H7 (cell line): ENCODE measurements at places on chromosomes 6 and 20. TPM values are rescaled to one million over a fixed set of nuclear protein-coding genes. Genes with fewer than 3 reads are reported as not detected.

Gene ALDH8A1
- 0.17 and 2.0 TPM in 2 replicates for total RNA-seq

Gene ESF1
- total RNA-seq: 7.4 and 15.8 TPM in 2 replicates

Gene GSTA5
- not detected in 2 replicates for total RNA-seq

Gene CD109
- total RNA-seq: 1.3 and 1.4 TPM in 2 replicates

Gene ORC3
- total RNA-seq: 54.5 and 74.0 TPM in 2 replicates

Gene PGC
- not detected in 2 replicates for total RNA-seq

Gene BPIFB1
- not detected in 2 replicates for total RNA-seq
